C1 segment of cervical spinal cord (tissue), 14 donors: ENCODE measurements at places on chromosomes 2 and 18.

DNA sequence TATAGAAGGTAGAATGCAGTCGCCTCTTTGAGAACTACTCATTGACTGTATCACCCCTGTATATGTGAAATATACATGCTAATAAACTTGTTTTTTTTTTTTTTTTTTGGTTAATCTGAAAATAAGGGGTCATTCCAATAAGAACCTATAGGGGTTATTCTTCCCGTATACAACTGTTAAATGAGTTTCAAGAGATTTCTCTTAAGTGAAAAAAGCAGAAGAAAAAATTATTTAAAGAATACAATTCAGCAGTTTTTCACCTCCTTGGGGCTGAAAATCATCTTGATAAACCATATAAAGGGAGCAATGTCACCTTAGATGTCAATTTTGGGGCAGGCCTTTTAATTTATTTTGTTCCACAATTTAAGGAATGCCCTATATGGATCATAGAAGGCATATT is 66.5 kb downstream of the SEPTIN10 start:
- no peak for DNase-seq

DNA sequence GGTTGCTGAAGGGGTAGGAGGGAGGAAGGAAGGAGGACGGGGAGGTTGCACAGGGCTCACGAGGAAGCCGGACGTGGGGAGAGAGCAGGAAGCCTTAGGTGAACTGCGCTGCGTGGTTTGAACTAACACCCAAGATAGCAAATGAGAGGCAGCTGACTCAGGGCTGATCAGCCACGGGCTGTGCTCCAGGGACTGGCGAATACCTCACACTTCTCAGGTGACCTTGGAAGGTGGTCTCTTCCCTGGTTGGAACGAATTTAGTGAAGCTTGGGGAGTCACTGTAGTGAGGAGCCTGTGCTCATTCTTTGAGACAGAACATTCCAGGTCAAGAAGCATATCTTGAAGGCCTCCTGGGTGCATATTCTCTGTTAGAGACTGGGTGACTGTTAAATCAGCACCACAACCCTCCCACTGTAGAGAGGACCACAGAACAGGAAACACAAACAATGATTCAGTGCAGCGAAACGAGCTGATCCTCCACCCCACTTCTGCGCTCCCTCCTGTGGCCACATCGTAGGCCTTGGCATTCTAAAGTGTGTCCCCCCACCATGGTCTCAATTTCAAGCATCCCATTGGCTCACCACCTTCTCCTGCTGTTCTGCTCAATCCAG is 33.8 kb downstream of the TOGARAM2 start:
- no peak for DNase-seq

GRCh38 chr2:165109915-165110314 is 93.9 kb downstream of the SCN3A start:
- no peak for DNase-seq

- DNase-seq: no peak
Measured at GRCh38 chr2:234378440-234378839, 118.4 kb downstream of the ARL4C start.

GRCh38 chr2:228594012-228594411 is 412.5 kb upstream of the SPHKAP start:
- no peak for DNase-seq

- DNase-seq: no peak
Measured at GRCh38 chr2:239298116-239298804, 102.6 kb downstream of the HDAC4 start.

DNA sequence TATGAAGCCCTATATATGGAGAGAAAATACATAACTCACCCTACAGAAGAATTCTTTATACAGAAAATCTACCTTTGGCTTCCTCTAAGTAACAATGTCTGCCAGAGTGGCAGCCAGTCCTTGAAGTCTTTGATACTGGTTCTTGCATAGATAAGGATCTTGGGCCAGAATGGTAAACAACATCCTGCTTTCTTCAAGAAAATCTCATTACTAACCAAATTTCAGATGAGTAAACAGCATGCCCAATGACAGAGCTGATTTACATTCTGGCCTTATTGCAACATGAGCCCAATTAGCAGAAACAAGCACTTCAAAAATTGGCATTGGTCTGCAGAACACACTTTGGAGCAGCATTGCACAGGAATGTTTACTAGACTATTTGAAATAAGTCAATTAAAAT is 336.5 kb upstream of the ST6GAL2 start:
- DNase-seq: no peak

DNA sequence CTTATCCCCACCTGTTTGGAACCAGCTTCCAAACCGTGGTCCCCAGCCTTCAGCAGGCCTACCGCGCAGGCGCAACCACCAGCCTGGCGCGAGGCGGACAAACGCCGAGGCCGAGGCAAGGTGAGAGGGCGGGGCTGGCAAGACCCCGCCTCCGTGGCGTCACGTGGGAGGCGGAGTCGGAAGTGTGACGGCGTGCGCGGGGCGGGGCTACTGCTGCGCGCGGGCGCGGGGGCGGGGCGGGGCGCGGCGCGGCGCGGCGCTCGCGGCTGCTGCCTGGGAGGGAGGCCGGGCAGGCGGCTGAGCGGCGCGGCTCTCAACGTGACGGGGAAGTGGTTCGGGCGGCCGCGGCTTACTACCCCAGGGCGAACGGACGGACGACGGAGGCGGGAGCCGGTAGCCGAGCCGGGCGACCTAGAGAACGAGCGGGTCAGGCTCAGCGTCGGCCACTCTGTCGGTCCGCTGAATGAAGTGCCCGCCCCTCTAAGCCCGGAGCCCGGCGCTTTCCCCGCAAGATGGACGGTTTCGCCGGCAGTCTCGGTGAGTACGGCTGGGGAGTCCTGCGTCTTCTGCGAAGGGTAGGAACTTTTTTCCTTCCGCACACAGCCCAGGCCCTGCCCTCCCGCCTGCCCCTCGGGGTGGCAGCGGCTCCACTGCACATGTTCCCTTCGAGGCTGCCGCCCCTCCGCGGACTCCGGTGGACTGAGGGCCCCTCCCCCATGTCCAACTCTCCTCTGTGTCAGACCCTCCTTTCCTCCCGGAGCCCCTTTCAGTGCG is at the start of gene EML4:
Gene EML4 (plus strand): TSS at position 254 of the 774 bp plus-strand sequence. CDS start 259 bp downstream, at position 513.
- peak; percentile 88 for DNase-seq
